Ovary (tissue), 10 donors: ENCODE measurements at places on chromosomes 5 and 9.

DNA sequence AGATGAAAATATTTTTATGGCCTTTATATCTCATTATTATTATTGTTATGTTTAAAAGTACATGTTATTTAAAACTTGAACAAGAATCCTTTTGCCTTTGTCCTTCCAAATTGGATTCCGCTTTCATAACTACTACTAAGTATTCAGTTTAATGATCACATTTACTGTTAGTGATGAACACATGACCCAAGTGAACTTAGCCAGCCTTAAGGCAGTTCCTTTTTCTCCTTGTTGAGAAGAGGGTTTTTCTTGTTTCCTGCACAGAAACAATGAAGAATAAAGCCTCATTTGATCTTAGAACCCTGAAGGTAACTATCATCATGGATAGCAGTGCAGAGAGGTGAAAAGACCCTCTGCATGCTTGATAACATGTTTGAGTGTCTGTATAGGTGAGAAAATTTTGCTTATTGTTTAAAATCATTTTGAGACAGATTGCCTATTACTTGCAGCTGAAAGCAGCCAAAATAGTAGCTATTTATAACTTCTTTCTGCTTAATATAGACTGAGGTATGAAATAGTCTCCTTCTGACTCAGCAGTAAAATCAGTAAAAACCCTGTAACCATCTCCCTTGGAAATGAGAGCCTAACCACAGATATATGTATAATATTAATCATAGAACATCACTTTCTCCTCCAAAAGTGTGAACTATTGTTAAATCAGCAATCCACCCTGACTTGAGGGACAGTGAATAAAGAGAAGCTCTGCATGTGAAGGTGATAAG, 266.2 kb downstream of the SPATA31D1 start:
- DNase-seq: no peak

DNA sequence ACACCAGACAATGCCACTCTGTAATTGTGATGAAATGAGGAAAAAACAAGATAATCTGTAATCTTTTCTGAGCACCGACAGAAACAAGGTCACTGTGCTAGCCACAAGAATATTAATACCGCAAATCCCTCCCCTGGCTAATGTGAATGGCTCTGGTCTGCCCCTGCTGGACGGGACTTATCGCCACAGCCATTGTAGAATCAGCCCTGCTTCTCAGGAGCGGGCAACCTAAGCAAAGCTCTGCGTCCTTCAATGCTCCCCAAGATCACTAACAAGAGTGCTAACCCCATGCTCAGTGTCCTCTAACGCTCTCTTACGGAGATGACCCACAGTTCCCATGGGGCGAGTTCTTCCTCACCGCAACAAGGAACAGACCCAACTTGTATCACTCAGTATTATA, 42.7 kb downstream of the OR2V1 start:
- DNase-seq: no peak

DNA sequence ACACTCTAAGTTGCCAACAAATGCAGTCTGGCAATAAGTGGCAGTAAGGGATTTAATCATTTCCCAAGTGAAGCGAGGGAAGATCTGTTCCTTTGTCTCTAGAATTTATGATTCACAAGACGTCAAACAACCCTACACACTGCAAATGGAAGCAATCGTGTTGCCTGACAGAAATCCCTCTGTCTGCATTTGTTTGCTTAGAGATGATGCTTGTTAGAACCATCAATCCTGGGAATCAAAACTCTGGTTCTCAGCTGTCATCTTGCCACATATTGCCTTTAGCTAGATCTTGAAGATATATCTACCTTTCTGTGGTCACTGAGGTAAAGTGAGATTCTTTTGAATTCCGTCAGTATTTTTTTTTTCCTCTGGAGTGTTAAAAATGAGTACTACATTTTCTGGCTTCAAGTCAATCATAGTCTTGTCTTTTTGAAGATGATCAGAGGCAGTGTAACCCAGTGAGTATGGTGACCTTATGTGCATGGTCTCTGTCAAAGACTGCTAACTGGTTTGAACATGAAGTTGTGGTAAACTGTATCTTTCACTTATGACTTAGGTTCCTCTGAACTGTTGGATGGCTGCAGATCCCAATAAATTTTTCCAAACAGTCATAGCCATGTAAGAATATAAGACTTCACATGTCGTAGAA, 106.4 kb upstream of the STARD4 start:
- no peak for DNase-seq

DNA sequence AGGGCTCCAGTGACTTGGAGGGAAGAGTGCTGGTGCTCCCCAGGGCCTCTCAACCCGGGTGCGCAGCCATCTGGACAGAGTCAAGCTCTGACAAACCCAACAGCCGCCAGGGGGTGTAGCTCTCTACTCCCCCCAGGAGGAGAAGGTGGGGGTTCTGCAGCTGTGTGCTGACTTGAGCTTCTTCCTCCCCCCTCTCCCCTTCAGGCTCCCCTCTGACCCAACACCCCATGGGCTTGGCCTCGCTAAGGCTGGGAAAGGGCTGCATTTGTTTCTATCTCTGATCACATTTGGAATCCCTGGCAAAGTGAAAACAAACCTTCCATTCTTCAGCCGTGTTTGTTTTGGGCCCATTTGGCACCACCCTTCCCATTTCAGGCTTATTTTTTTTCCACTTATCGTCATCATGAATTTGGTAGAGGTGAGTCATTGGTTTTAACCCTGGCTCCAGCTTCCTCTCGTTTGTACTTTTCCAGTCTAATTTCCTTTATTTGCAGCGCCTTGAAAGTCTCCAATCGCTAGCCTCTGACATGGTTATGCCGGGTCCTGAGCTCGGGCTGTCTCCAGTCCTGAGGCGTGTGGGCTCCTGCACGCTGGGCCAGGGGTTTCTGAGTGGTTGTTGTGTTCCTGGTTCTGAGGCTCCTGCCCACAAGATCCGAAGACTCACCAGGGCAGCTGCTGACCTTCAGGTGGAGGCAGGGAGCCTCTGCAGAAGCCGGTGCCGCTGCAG, 36.1 kb downstream of the DAP start:
- peak; percentile 23 for DNase-seq

DNA sequence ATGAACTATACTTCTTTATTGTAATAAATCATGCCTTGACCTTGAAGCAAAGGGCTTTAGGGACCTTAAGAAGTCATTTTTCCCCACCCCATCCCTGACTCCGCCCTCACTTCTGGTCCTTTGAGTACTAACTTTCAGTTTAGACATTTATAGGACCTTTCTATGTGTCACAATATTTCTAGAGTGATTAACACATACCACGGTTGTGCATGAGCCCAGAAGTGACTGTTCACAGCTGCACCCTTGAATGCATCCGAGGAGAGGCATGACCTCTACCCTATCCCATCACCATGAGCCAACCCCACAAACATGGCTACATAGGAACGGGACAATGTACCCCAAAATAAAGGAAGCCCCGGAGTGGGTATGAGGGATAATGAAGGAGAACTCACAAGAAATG, 160.3 kb downstream of the HSD17B3 start:
- no peak for DNase-seq

DNA sequence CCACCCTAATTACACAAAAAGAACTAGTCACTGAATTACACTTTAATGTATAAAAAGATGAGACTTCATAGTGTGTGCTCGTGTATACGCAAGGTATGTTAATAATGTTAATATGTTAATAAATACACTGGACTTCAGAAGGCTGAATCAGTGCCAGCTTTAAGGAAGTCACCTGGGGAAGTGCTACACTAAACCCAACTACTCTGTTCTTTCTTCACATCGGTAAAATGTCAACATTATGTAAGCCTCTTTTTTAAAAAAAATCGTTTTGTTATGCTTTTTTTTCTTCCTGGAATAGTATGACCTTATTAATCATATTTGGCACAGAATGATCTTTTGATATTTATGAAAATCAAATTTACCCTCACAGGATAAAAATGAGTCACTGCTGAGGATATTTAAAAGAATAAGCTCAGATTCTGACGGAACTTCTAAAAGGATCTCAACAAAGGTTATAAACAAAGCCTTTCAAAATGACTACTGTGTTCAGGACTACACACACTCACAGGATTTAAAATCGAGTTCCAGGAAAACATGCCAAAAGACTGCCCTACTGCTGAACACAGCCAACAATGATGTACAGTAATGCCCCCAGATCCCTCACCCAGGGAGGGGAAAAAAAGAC, 75.9 kb downstream of the AUH start:
- DNase-seq: no peak

DNA sequence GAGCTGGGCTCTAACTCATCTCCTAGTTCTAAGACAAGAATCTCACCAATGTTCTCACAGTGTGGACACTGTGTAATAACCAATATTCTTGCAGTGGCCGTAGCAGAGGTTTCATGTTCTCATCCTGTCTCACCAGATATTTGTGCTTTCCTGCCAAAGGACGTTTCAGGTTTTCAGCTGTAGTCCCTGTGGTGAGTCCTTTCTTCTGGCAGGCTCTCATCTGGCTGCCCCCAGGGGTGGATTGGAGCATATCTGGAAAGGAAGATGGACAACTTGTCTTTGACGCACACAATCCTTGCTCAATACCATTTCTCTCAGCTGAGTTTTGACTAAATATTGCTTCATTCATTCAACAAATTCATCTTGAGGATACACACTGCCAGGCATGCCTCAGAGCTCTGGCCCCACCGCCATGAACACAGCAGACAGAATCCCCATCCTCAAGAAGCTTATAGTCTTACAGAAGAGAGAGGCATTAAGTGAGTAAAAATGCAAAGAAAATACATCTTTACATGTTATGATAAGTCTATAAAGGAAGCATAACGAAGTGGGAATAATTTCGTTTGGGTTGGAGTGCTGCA, 33.8 kb upstream of the NEURL1B start:
- DNase-seq: no peak

DNA sequence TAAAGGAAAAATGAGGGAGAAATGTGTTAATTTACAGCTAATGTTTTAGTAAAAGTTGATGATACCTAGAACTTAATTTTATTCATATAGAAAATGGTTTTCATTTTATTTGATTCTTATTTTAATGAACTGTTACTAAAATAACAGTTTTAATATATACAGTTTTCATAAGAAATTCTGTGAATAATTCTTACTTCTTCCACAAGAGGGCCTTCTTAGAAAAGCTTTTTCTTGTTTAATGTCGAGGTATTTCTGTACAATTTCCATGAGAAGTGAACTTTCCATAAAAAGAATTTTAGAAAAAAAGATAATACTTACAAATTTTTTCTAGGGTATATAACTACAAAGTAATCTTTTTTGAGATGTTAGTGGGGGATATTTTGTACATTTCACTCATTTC, 73.9 kb downstream of the KLF9 start:
- no peak for DNase-seq

- no peak for DNase-seq
Observed at GRCh38 chr5:81188962-81189361, 44.2 kb upstream of the CKMT2 start.

DNA sequence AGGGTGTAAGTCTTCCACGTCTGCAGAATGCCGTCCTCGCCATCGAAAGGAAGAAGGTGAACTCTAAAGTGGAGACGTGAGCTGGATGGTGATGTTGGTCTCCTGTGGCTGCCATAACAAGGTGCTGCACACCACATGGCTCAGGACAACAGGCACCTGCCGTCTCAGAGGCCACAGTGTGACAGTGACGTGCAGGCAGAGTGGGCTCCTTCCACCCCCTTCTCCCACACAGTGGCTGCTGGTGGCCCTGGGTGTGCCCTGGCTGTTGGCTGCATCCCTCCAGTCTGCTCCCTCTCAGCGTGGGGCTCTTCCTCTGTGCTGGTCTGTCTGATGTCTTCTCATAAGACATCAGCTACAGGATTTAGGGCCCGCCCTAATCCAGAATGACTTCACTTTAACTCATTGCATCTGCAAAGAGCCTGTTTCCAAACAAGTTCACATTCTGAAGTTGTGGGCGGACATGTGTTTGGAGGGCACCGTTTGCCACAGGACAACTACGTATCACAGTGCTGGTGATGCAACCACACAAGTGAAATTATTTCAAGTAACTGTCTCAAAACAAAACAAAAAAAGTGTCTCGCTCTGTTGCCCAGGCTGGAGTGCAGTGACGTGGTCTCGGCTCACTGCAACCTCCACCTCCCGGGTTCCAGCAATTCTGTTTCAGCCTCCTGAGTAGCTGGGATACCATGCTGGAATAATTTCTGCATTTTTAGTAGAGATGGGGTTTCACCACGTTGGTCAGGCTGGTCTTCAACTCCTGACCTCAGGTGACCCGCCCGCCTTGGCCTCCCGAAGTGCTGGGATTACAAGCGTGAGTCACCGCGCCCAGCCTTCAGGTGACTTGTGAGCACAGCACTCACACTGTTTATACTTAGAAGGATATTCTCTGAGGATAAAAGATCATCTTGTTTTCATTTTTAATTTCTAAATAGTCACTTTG, 31.2 kb upstream of the CLPTM1L start:
- DNase-seq: no peak

GRCh38 chr5:65066387-65067146, 297.8 kb downstream of the CWC27 start:
- DNase-seq: no peak

DNA sequence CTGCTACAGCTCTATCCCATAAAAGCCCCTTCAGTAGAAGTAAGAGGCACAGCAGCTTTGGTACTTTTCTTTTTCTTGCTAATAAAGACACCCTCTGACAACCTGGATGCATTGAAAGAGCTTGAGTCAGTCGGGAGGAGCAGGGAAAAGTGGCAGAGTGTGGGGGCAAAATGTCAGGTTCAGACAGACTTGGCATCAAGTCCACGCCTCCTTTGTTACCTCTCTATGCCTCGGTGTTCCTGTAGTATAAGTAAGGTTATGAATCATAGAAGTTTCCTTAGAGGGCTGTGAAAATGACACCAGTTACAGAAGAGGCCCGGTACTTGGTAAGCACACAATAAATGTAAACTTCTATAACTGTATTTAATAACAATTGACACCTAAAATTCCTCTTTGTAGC, 133.9 kb downstream of the ESM1 start:
- no peak for DNase-seq

- no peak for DNase-seq
Observed at GRCh38 chr5:87899208-87899661, 369.4 kb downstream of the TMEM161B start.

- no peak for DNase-seq
Observed at GRCh38 chr9:86741311-86742208, 205.7 kb downstream of the GAS1 start.

GRCh38 chr9:90455316-90455715, 187.3 kb downstream of the DIRAS2 start:
- no peak for DNase-seq

GRCh38 chr9:119004618-119004990, 364.6 kb downstream of the BRINP1 start:
- DNase-seq: no peak

DNA sequence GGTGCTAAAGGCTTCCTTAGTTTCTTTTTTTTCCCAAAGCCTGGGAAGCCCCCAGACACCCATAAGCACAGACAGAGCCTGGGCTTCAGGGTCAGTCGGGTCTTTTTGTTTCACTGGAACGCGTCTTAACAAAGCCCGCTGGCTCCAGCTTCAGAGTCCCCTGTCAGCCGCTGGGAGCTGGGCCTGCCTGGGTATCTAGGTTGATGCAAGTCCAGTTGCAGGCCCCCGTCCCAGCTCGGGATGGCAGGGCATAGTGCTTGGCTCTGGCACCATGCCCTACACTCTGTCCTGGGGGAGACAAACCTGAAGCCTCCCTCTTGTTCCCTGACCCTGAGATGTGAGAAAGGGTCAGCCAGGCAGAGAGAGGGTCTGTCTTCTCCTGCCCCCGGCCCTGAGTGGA, 14.5 kb downstream of the OLFM1 start:
- no peak for DNase-seq
